ENCODE measurements at places on chromosomes 13 and 19. TPM values are rescaled to one million over a fixed set of nuclear protein-coding genes. Genes with fewer than 3 reads are reported as not detected.

GRCh38 chr13:48838193-48838973 lies 137.3 kb upstream of the FNDC3A start:
- no peak overlapping the region for H3K4me3 ChIP-seq
- DNase-seq, result no peak
- no peaks in the 10 kb centered on the region for H3K4me1 ChIP-seq
- H3K27me3 ChIP-seq, result no peaks in the 10 kb centered on the region
- no peak overlapping the region for H3K27ac ChIP-seq
- H3K36me3 ChIP-seq, result no peaks in the 10 kb centered on the region

Gene CCL25
- not detected for total RNA-seq

Gene BCL3
- total RNA-seq, result 15.3 TPM

- no peaks in the 10 kb centered on the region for H3K36me3 ChIP-seq
- H3K4me3 ChIP-seq, result no peak overlapping the region
- no peak overlapping the region for H3K27ac ChIP-seq
- peaks cover 90% of the 10 kb centered on the region for H3K27me3 ChIP-seq
- peak; percentile 38 for DNase-seq
- no peaks in the 10 kb centered on the region for H3K4me1 ChIP-seq
Observed at GRCh38 chr13:99991013-99991827, 9.6 kb downstream of the ZIC2 start.

Data from right atrium auricular region (tissue), 2 donors.